ENCODE measurements at places on chromosomes 1 and 21. TPM values are rescaled to one million over a fixed set of nuclear protein-coding genes. Genes with fewer than 3 reads are reported as not detected.

CDA gene
- 24.3 TPM for total RNA-seq

ACKR1 gene
- total RNA-seq = not detected

ABL2 gene
- 13.6 TPM for total RNA-seq

IGSF9 gene
- 6.2 TPM for total RNA-seq

C1QTNF12 gene
- total RNA-seq = not detected
